Activated CD4-positive, alpha-beta T cell treated with anti-CD3 and anti-CD28 coated beads for 48 hours (primary cell): ENCODE measurements at places on chromosomes 4 and X.

DNA sequence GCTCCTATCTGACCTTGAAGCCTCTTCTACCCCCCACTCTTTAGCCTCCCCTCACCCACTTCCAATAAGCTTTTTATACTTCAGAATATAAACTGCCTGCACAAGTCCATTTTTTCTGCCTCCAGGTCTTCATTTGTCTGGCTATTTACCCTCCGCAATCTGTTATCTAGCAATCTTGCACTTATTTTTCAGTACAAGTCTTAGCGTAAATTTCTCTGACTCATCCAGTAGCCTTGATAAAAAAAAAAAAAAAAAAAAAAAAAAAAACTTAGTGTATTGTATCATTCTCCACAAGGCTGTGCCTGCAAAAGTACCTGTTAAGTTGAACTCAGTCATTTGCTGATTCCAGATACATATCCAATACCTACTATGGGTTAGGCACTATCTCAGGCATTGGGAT lies 219.5 kb upstream of the DKK2 start:
- no peak for DNase-seq

- DNase-seq = no peak
Observed at GRCh38 chr4:98838977-98839618, 89.8 kb downstream of the EIF4E start.

DNA sequence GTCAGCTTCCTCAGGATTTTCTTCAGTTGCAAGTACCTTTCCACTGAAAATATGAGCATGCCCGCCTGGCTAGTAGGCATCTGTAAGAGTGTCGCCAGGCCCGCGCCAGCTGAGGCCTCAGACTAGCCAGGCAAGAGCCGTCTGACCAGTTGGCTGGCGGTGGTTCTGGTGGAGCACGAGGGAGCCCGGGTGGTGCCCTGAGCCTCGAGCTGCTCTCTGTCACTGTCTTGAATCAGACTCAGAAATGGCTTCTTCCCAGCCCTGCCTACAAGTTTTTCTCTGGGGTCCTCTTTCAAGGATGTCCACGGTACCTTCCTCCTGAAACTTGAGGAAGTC lies 11.9 kb downstream of the GRPEL1 start:
- DNase-seq = no peak

DNA sequence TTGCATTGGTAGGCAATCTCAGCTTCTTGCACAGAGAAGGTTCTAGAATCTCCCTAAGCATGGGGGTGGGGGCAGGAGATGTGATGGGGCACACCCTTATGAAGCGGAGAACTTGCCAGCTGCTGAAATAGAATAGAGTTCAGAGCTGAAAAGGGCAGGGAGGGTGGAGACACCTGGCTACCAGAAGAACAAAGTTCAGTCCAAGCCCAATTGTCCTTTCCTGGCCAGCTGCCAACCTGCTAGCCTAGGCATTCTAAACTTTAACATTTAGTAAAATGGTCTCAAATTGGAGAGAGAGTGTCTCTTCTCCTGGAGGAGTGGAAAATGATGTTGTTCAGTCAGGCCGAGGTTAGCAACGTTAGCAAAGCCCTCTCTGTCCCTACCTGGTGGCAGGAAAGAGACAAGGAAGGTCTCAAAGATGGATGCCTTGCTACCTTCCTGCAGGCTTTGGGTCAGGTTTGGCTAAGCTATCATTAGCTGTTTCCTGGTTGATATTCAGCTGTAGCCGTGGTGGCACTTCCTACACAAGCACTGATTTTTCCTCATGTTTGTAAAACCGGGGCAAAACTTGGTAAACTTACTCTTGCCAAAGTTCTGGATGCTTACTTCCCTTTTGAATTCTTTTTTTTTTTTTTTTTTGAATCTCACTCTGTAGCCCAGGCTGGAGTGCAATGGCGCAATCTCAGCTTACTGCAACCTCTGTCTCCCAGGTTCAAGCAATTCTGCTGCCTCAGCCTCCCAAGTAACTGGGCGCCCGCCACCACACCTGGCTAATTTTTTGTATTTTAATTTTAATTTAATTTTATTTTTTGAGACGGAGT lies 34.7 kb upstream of the NYX start:
- no peak for DNase-seq

GRCh38 chrX:4485912-4486311 lies 772.5 kb upstream of the PRKX start:
- DNase-seq = no peak

DNA sequence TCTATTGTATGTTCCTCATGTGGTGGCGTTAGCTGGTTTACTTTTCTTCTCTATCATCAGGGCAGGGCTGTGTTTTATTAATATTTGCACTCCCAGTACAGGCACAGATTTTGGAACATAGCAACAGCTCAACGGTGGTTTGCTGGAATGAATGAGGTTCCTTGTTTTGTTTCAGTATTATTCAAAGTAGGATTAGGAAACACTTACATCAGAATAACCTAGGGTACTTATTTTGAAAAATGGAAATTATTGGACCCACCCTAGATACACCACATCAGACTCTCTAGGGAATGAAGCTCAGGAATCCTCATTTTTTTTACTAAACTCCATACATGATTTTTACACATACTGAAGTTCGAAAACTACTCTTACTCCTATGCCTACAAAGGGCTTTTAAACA lies 108.8 kb upstream of the ENPEP start:
- DNase-seq = no peak

- no peak for DNase-seq
Observed at GRCh38 chr4:94165256-94165655, 42.4 kb upstream of the SMARCAD1 start.

- no peak for DNase-seq
Observed at GRCh38 chr4:90027565-90027964, 99.6 kb upstream of the CCSER1 start.

DNA sequence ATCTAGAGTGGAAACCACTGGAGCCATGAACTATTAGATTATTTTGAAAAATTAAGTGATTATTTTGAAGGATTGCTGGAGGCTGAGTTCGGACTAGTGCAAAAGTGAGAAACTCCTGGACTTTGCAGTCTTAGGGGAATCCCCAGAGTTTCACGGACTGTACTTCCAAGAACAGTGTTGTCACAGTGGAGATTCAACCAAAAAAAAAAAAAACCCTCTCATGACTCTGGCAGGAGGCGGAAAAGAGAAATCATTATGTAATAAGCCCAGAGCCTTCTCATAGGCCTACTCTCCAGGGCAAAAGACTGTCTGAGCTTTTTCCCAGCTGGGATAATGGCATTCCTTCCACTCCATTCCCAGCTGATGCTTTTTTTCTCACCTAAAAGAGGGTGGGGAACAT lies 16.8 kb upstream of the C4orf51 start:
- DNase-seq = no peak

GRCh38 chrX:39063702-39064101 lies 262.4 kb downstream of the MID1IP1 start:
- no peak for DNase-seq

- DNase-seq = no peak
Observed at GRCh38 chrX:55714161-55714560, 3.4 kb upstream of the RRAGB start.

- no peak for DNase-seq
Observed at GRCh38 chr4:119268466-119268865, 53.5 kb downstream of the FABP2 start.

GRCh38 chrX:7711167-7711566 lies 131.8 kb upstream of the VCX start:
- no peak for DNase-seq

DNA sequence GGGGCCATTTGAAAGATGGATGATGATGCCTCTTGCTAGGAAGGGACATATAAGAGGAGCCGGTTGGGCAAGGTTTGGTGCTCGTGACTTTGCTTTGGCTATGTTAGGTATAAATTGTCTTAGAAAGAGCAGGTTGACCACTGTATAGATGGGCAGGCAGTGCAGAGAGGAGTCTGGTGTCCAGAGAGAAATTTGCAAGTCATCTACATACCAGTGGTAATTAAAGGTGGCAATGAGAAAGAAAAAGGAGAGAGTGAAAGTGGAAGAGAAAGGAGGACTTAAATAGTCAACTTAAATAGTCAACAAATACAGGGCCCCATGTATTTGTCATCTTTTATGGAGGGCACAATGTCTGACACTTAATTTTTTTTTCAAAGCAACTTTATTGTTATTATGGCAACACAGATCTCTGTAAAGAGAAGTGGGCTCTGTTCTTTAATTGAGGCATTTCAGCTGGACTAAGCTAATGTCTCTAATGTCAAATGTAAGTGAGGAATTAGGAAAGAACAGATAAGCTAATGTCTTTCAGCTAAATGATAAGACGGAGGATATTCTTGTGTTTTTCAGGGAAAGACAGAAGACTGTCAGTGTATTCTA lies 75.4 kb upstream of the ANXA3 start:
- no peak for DNase-seq

DNA sequence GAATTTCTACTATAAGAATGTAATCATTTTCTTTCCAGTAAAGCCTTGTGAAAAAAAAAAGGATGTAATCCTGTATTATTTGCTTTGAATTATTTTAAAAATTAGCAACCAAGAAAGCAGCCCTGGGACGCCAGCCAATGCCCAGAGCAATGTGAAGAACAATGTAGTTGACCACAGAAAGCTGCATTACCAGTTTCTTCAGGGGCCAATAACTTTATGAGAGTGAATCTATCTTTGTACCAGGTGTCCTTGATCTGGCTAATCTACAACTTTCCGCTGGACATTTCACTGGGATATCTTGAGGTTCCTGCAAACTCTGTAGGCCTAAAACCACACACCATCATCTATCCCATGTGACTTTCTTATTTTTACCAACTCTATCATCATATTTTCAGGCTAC lies 7.6 kb upstream of the KLHL2 start:
- DNase-seq = no peak

DNA sequence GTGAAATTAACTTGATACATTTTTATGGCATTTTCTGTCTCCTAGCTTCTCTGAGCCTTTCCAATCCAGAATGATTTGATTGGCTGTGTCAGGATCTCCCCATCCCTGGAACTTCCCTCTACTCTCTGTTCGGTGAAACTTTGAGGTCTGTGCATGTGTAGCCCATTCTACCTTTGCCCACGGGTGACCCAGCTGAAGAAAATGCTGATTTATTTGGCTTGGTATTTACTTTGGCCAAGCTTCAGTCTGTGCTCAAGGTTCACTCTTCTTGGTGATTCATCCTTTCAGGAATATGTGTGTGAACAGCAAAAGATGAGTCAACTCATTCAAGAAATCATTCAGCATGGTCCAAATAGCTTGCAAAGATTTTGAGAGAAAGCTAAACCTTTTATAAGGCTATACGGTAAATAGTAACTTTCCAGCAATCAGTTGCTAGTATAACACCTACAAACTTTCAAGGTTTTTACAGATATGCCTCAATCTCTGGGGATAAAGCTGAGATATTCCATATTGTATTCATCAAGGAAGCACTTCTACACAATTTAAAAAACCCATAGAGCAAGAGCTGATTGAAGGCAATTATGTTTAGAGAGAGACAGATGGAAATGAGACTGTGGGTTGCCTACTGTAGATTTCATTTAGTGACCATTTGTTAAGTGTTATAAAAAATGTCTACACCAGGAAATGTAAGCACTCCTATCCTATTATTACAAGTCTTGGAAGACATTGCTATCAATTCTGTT lies 233.9 kb upstream of the CXXC4 start:
- no peak for DNase-seq

GRCh38 chr4:37533286-37534033 lies 152.7 kb downstream of the RELL1 start:
- no peak for DNase-seq

- peak; percentile 4 for DNase-seq
Observed at GRCh38 chr4:103786014-103786413, 66.2 kb upstream of the TACR3 start.

DNA sequence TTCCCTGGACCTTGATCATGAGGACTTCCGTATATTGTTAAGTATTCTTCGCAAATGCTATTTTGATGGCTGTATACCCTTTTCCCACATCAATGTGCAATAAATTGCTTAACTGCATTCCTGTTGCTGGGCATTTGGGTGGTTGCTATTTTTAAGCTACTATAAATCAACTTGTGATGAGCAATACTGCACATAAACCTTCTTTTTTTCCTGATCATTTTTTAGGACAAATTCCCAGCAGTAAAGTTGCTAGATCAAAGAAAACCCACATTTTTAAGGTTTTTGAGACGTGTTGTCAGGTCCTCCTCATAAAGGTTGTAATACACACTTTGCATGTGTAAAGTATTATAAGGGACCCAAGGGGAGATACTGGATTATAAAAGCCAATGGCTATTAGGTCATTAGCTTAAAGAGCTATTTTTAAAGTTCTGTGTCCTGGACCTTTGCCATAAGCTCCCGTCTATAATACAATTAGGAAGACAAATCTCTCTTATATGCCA lies 35.6 kb downstream of the LIMCH1 start:
- DNase-seq = no peak

- DNase-seq = peak; percentile 4
Observed at GRCh38 chr4:100581337-100581736, 63.5 kb upstream of the EMCN start.

GRCh38 chr4:181647396-181648147 lies 595.6 kb upstream of the TENM3 start:
- no peak for DNase-seq

DNA sequence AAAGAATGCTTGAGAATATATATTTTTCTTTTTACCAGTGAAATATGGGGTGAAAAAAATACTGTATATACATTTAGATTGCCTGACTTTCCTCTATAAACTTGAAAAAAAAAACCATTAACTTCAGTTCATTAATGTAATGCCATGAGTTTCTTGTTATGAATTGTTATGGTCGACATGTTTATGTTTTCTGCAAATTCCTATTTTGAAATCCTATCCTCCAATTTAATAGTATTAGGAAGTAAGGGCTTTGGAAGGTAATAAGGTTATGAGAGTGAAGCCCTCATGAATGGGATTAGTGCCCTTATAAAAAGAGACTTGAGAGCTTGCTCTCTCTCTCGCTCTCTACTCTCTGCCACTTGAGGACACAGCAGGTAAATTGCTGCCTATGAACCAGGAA lies 211.4 kb downstream of the LDB2 start:
- no peak for DNase-seq

GRCh38 chrX:133849676-133850075 lies 135.7 kb downstream of the GPC3 start:
- DNase-seq = no peak

- no peak for DNase-seq
Observed at GRCh38 chr4:113447061-113447460, 314.5 kb downstream of the CAMK2D start.

DNA sequence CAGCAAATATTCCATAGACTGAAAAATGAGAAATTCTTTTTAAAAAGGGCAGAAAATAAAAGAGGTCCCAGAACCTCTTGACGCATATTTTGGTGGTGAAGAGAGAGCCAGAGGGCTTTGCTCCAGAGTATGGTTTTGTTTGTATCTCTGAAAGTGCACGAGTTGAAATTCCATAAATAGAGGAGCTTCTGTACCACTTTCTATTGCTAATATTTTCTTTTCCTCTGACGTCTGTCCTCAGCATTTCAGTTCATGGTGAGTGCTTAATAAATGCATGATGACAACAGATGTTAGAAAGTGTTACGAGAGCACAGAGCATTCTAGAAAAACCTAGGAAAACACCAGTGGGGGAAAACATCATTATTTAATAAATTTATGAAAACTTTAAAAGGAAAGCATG lies 145.6 kb downstream of the AMELX start:
- no peak for DNase-seq

DNA sequence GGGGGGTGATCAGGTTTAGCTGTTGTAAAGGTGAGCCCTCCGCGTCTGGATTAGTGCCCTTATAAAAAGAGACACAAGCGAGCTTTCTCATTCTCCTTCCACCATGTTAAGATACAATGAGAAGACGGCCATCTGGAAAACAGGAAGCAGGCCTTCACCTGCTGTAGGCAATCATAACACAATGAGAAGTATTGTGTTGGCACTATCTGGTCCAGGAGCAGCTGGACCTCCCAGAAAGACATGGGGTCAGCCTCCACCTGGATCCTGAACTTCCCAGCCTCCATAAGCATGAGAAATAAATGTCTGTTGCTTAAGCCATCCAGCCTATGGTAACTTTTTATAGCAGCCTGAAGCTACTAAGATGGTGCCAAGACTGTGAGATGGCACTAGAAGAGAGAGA lies 8.6 kb upstream of the SMIM20 start:
- DNase-seq = no peak
